ENCODE measurements at places on chromosomes 6 and 20.

DNA sequence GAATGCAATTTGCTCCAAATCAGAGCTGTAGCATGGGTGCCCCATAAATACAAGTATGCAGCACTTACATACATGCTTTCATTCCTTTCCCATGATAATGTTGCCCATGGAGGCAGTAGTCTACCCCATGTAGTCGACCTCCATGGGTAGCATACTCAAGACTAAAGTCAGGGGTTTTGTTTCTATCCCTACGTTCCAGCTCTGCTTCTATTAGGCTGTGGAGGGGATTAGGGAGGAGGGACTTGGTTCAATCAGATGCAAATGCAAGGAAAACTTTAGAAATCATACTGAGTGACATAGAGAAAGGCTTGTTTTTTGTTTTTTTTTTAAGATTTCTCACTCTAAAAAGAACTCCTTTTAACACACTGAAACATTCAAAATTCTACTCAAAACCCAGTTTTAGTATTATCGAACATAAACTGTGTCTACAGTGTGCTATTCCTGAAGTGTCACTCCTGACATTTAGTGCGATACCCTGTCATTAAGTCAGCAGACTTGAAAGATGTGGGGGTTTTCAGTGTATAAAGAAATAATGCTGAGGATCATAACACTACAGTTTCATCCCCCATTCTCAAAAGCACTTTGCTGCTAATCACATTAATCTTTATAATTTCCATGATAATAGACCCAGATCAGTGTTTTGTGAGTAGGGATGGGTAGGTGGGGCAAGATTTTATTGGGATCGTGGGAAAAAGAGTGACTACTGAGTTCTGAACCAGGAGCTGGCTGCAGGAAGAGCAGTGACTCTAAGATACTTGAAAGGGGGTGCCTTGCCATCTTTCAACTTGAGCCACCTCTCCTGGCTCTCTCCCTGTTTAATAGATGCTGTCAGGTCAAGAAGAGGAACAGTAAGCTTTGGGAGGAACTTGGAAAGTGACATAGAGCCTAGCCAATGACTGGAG is 40.4 kb upstream of the SCML4 start:
- no peak for DNase-seq

DNA sequence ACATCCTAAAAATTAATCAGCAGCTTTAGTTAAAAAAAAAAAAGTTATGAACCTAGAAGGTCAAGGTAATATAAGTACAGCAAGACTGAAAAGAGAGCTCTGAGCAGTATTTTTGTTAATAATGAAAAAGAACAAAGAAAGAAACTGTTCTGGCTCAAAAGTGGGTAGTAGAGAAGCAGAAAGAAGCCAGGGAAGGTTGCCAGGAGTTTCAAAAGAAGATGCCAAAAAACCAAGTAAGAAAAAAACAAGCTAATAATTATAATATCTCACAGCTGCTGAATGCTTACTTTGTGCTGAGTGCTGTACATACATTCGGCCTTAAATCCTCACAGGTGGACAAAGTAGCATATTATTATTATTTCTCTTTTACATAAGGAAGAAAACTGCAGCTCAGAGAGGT is 31.9 kb downstream of the NRSN1 start:
- DNase-seq: no peak

DNA sequence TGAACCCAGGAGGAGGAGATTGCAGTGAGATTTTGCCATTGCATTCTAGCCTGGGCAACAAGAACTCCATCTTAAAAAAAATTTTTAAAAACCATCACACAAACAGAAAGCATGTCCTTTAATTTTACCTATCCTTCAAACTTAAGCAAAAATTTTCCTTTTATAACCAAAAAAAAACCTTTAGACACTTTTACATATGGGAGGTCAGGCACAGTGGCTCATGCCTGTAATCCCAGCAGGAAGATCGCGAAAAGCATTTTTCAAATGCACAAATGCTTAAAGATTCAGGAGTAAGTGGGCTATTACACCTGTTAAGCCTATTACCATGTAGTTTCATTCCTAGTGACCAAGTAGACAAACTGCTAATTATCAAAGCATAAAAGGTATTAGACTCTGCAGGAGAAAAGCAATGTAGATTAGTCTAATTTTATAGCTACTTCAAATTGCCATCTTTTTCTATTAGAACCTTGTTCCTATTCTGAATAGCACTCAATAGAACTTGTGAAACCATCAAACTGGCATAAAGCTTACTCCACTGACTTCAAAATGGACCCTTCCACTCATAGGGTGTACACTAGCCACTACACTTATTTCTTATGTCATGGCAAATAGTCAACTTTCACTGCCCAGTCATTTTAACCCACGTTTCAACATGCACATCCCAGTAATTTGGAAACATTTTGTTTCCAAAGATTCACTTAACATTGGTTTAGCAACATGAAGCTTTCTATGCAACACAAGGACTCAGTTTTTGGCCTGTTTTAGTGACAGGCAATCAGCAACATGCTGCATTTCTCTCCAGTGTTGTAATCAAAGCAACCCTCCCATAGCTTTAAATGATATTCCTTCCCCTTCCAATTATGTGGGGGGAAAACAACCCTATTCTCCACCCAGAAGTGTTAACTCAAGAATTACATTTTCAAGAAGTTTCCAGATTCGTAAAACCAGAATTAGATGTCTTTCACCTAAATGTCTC is 4.0 kb downstream of the EEF1A1 start:
- DNase-seq: peak; percentile 24

- no peak for DNase-seq
Observed at GRCh38 chr6:135097172-135097571, 42.5 kb upstream of the HBS1L start.

GRCh38 chr6:133408543-133408942 is 167.4 kb downstream of the EYA4 start:
- no peak for DNase-seq

DNA sequence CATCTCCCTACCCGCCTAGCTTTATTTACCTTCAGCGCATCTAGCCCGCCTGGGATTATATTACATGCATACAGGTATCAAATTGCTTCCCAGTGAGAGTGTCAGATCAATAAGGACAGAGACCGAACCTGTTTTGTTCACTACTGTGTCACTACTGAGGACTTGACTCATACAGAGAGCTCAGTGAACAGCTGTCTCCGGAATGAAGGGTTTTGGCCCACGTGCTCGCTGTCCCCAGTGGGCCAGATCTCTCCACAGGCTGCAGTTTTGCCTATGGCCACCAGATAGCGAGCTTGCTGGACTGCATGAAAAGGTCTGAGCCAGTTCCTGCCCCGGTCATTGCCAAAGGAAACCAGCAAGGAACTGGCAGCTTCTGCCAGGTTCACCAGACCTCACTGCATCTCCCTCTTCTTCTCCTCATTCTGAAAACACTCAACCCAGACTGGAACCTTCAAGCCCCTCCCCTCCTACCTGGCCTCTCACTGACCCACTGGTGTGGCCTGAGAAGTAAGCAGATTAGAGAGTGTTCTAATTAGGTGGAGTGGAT is 150.8 kb downstream of the ZMYND8 start:
- peak; percentile 67 for DNase-seq

GRCh38 chr6:150313781-150314180 is 55.0 kb upstream of the IYD start:
- DNase-seq: no peak

DNA sequence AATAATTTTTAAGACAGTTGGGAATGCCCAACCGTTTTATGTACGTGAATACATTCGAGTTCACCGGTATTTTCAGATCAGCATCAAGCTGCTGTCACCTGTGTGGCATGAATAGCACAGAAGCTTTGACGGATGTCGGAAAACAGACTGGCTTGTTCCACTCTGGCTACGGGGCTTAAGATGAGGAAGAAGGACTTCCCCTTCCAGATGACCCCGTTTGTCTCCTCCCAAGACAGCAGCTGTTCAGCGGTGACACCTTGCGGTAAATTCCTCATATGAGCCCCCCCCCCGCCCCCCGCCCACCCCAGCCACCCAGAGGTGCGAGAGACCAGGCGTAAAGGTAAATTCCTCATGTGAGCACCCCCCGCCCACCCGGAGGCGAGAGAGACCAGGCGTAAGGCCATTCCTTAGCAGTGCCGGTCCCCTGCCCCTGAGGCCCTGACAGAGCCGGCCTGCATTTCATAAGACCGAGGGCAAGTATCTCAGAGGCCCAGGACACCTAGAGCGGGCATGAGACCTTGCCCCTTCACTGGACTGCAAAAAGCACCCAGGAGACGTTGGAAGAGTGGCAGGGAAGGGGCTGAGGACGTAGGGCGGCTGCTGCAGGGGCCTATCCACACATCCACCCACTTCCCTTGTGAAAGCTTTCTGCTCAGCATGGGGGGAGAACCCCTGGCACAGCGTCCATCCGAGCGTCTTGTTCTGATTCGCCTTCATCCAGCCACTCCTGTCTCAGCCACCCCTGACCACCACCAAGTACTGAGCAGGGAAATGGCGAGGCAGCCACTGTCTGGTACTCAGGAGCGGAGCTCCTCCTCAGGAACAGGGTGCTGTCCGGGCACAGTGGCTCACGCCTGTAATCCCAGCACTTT is 7.3 kb upstream of the PCMTD2 start:
- no peak for DNase-seq

- no peak for DNase-seq
Observed at GRCh38 chr6:44156494-44157151, 2.0 kb upstream of the CAPN11 start.

GRCh38 chr6:106885679-106886078 is 88.8 kb downstream of the CD24 start:
- DNase-seq: no peak
